ENCODE measurements at places on chromosomes 6 and 20.

DNA sequence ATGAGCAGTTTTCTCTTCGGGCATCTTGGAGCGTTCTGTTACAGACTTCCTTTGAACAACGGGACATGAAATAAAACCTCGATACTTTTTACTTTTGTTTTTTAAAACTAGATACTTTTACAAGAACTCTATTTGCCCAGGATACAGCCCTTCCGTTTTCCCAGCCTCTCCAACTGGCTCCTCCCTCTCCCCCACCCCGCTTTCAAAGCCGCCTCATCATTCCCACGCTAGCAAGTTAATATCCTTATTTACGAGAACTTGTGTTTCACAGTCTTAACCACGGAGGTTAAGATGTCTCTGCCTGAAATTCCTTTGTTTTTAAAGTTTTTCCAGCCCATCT is 241 bp upstream of the CFAP206 start:
- DNase-seq: no peak

DNA sequence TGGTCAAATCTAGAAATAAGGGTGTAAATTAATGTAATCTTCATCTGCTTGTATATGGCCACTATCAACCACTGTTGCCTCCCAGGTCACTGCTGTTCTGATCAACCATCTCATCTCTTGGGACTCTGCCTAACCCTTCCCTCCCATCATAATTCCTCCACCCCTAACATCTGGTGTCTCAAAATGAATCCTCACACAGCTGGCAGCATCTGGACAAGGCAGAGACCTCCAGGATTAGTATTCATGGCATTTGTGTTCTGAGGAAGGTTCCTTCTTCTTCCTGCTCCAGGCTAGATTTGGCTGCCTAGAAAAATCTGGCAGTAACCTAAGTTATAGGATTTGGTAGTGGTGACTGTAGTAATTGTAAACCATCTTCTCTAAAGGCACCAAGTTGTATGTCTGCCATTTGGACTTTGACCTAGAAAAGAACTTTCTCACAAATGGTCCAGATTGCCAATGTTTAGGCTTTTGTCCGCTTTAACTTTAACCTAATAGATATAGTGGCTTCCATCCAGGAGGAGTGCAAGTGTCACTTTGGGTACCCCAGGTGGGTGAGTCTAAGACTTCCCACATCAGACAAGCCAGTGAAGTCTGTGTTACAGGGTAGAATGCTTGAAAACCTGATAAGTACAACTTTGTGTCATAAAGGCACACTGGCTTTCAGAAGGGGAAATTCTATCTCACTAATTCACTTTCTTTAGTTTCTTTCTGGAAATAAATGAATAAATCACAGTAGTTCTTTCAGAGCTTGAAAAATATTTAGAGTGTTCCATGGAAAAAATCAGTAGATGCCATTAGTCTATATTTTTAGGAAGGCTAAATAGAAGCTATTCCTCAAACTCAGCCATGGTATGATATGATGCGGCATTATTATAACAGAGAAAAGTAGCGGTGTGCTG is 3.0 kb upstream of the PHACTR2 start:
- DNase-seq: no peak

DNA sequence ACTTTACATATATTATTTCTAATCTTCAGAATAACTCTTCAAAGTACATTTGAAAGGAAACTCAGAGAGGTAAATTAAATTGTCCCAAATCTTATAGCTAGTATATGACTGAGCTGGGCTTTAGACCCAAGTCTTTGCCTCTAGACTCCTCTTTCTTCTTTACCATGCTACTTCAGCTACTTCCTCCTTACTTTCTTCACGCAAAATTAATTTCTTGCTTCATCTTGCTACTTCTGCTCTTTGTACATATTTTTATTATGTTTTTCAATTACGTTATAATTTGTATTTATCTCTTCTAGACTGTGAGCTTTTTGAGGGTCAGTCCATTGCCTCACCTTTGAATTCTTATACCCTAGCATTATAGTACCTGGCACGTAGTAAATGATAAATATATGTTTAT is 5.3 kb downstream of the TMEM170B start:
- no peak for DNase-seq

DNA sequence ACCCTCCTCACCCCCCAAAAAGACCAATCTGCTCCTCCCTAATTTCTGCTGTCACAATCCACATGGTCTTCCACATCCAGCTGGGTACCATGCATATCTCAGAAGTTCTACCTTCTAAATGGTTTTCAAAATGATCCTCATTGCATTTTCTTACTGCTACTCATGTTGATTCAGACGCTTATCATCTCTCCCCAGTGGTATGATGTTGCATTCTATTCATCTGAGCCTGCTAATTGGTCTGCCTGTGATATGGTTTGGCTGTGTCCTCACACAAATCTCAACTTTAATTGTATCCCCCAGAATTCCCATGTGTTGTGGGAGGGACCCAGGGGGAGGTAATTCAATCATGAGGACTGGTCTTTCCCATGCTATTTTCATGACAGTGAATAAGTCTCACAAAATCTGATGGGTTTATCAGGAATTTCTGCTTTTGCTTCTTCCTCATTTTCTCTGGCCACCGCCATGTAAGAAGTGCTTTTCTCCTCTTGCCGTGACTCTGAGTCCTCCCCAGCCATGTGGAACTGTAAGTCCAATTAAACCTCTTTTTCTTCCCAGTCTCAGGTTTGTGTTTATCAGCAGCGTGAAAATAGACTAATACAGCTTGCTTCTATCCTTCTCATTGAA is 41.4 kb upstream of the CLIC5 start:
- no peak for DNase-seq

DNA sequence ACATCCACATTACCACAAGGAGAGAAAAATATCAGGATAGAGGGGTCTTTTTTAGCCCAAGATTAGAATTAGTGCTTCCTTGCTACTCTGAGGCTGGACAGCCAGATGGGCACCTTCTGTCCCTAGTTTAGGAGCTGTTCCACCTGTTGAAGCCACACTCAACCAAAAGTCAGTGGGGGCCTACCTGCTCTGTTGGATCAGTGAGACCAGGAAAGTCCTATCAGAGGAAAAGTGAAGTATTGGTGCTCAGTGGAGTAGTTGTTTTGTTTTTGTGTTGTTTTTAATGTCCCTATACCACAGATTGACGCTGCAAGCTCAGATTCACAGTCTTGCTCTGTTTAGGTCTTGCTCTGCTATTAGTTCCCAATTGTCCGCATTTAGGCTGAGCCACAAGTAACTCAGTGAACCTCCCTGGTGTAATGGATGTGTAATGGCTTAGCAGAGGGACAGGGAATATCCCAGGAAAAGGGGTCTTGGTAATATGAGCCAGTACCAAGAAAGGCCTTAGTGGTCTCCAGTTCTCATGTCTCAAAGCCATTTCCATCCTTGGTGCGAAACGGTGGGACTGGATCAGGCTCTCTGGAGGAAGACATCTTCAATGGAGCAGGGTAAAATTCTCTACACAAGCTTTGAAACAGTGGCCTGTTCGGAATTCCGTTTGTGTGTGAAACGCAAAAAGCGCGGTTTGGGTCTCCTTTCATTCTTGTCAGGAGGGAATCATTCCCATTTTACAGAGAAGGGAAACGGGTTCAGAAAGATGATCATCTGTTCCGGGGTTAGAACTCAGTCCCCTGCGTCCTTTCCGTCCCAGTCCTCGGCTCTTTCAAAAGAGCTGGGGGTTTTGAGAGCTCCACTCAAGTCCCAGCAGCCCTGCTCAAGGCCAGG is 631 bp upstream of the PABPC1L start:
- DNase-seq: no peak

- no peak for DNase-seq
These were observed 4.4 kb upstream of the TUBB1 start for GRCh38 chr20:59014680-59015389.

- no peak for DNase-seq
These were observed 22.1 kb upstream of the POM121L2 start for GRCh38 chr6:27334141-27334540.

DNA sequence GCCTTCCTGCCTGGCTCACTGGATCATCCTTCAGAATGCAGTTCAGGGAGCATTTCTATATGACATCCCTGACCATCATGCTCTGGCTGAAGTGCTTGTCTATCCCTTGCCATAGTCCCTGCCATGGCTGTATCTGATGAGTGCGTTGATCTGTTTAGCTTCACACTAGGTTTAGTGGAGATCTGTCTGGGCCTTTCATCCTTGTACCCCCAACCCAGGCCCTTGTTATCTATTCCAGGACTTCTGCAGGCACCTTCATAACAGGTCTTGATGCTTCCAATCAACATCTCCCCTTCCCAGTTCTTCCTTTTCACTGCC is 102.4 kb downstream of the QRSL1 start:
- DNase-seq: no peak

DNA sequence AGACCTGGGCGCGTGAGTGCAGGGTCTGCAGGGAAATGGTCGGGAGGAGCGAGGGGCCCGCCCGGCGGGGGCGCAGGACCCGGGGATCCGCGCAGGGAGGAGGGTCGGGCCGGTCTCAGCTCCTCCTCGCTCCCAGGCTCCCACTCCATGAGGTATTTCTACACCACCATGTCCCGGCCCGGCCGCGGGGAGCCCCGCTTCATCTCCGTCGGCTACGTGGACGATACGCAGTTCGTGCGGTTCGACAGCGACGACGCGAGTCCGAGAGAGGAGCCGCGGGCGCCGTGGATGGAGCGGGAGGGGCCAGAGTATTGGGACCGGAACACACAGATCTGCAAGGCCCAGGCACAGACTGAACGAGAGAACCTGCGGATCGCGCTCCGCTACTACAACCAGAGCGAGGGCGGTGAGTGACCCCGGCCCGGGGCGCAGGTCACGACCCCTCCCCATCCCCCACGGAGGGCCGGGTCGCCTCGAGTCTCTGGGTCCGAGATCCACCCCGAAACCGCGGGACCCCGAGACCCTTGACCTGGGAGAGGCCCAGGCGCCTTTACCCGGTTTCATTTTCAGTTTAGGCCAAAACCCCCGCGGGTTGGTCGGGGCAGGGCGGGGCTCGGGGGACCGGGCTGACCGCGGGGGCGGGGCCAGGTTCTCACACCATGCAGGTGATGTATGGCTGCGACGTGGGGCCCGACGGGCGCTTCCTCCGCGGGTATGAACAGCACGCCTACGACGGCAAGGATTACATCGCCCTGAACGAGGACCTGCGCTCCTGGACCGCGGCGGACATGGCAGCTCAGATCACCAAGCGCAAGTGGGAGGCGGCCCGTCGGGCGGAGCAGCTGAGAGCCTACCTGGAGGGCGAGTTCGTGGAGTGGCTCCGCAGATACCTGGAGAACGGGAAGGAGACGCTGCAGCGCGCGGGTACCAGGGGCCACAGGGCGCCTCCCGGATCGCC is 54.2 kb upstream of the HLA-A start:
- peak; percentile 93 for DNase-seq

- DNase-seq: no peak
These were observed 50.2 kb downstream of the STK35 start for GRCh38 chr20:2151858-2152281.

- no peak for DNase-seq
These were observed 70.8 kb downstream of the BMP2 start for GRCh38 chr20:6838181-6838826.

GRCh38 chr6:109295774-109296156 is 86.5 kb downstream of the CD164 start:
- no peak for DNase-seq

- no peak for DNase-seq
These were observed 21.4 kb downstream of the SNAI1 start for GRCh38 chr20:50004229-50004628.

DNA sequence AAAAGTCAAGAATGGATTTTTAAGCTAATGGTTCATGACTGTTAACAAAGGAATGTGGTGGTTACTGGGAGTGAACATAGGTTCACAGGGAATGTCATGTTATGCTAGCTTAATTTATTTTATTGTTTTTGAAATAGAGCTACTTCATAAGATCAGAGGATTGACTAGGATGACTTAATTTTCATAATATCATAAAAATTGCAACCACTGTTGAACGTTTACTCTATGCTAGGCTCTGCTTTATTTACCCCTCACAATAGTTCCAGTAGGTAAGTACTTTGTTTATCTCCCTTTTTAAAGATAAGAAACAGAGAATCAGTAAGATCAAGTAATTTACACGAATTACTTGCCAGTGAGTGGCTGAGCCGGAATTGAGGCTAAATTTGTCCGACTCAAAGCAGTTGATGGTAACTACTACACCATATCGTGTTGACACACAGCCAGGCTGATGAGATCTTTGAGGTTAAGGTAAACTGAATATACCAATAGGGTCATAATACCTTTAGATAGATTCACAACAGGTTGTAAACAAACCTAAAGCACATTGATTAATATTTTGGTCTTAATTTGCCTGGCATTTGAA is 194.6 kb upstream of the CITED2 start:
- no peak for DNase-seq

DNA sequence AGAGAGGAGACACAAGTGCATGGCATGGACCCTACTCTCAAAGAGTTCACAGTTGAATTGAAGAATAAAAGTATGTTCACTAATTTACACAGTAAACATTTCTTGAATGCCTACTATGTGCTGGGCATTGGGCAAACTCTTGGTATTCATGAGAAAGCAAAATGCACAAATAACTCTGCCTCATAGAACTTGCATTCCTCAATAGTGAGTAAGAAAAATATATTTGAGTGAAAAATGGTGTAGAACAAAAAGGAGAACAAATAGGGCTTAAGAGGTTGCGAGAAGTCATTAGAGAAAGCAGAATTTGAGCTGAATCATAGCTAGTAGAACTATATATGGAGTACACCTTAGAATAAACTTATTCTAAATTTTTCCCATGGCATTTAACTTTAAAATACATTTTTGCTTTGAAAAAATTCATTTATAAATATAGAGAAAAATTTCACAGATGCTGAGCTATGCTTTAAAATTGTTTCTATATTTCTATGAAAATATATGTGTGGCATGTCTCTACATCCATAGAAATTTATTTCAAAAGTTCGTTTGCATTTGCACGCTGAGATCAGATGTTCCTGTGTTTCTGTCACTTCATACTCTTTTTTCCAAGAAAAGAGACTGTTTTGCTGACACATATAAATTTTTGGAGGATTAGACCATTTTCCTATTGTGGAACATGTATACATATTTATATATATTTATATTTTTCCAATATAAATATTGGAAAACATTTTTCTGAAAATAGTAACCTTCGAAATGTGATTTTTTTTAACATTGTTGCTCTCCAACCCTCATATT is 236.1 kb downstream of the KCNQ5 start:
- no peak for DNase-seq

- peak; percentile 18 for DNase-seq
These were observed 51.7 kb downstream of the MYH7B start for GRCh38 chr20:35007413-35007812.

DNA sequence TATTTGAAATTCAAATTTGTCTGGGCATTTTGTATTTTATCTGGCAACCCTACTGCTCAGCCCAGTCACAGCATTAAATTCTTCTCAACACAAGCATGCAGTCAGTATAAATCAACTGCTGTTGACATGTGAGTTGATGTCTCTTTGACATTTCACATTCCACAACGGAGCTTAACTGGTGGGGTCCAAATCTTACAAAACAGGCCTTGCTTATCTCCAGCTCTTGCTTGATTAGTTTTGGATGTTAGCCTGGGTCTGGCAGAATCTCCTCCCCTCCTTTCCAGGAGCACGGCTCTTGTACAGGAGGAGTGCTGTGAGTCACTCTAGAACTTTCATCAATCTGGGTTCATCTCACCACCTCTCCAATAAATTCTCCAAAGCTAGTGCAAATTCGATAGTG is 80.8 kb upstream of the PHACTR1 start:
- no peak for DNase-seq

GRCh38 chr6:30894935-30895334 is 10.6 kb downstream of the DDR1 start:
- DNase-seq: no peak
